ENCODE measurements at places on chromosomes 3 and 15.

DNA sequence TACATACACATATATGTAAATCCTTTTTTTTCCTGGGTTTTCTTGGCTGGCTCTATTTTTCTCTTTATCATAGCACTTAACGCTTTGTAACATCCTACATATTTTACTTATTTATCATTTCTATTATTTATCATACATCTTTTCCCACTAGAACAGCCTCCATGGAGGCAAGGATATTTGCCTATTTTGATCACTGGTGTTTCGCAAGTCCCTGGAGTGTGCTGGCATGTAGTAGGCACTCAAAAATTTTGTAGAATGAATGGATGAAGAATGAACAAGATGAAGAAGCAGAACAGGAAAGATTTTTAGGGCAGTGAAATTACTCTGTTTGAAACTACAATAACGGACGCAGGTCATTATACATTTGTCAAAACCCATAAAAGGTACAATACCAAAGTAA, 83.0 kb upstream of the PTX3 start:
- DNase-seq = no peak

DNA sequence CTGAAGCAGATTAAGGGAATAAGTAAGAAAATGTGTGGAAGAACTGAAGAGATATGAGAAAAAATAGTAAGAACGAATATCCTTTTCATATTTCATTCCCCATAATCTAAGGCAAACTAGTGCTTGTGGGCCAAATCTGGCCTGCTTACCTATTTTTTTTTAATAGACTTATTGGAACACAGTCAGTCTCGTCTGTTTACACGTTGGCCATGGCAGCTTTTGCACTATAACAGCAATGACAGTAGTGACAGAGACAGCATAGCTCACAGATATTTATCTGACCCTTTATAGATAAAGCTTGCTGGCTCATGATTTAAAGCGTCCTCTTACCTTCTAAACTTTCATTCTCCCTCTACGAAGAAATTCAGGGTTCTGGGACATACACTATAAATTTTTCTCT, 50.0 kb upstream of the CDAN1 start:
- no peak for DNase-seq

GRCh38 chr3:64509206-64509605, 178.6 kb downstream of the ADAMTS9 start:
- no peak for DNase-seq

- no peak for DNase-seq
Observed at GRCh38 chr3:73695841-73696240, 71.1 kb upstream of the PDZRN3 start.

- DNase-seq = no peak
Observed at GRCh38 chr15:58870451-58870850, 63.0 kb downstream of the SLTM start.

- no peak for DNase-seq
Observed at GRCh38 chr3:139935866-139936817, 1.2 kb downstream of the CLSTN2 start.

GRCh38 chr3:37456270-37456708, 281.9 kb upstream of the LRRFIP2 start:
- DNase-seq = no peak

- DNase-seq = no peak
Observed at GRCh38 chr15:89836267-89837133, 21.8 kb upstream of the ANPEP start.

GRCh38 chr15:29062179-29062591, 176.4 kb downstream of the APBA2 start:
- DNase-seq = no peak

GRCh38 chr15:52523192-52523591, 5.5 kb downstream of the MYO5A start:
- DNase-seq = no peak

DNA sequence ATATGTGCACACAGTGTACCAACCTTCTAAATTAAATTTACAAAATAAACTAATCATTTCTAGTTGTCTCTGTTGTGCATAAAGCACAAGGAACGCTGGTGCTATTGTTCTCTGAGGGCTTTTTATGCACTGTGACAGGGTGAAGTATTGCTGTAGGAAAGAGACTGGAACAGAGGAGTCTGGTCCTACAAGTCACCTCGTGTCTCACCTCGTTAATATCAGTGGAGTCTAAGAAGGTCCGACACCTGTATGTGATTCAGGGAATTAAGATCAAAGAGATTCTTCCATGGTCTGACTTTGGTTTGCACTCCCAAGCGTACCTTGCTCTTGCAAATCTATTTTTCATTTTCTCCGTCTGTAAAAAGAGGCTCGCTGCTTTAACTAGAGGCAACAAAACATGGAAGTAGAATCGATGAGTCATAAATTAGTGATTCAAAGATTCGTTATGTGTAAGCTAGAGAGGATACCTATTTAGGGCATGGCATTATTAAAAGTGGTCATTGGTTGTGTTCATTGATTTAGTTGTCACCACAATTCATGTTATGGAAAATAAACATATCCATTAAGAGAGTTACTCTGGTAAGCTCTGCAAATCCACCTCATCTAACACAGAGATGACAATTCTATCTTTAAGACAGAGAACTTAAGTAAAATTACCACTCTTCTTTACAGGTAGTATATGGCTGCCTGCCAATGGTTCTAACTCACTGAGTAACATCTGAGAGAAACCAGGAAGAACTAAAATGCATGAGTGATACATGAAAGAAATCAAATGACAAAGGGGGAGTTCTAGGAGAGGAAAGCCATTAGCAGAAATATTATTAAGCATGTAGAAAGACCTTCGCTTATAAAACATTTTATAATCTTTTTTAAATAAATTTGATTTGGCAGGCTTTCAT, 219.4 kb upstream of the GBE1 start:
- no peak for DNase-seq
